Hindlimb muscle (tissue), 1 donor: ENCODE measurements at places on chromosomes 7 and 10. TPM values are rescaled to one million over a fixed set of nuclear protein-coding genes. Genes with fewer than 3 reads are reported as not detected.

Gene CUTC
- polyA plus RNA-seq: 18.0 TPM

Gene CHN2
- polyA plus RNA-seq: 10.5 TPM

Gene C10orf105
- 0.50 TPM for polyA plus RNA-seq

Gene C10orf62
- polyA plus RNA-seq: not detected

Gene HERPUD2
- 28.8 TPM for polyA plus RNA-seq

Gene NOLC1
- 66.7 TPM for polyA plus RNA-seq

Gene ELOVL3
- polyA plus RNA-seq: 0.94 TPM

Gene LLCFC1
- 0.26 TPM for polyA plus RNA-seq

Gene CNNM1
- polyA plus RNA-seq: not detected

Gene NAT16
- polyA plus RNA-seq: not detected
